ENCODE measurements at places on chromosomes 7 and 10.
A peak's percentile ranks its signal among the peaks of the same experiment; 100 is the strongest.

DNA sequence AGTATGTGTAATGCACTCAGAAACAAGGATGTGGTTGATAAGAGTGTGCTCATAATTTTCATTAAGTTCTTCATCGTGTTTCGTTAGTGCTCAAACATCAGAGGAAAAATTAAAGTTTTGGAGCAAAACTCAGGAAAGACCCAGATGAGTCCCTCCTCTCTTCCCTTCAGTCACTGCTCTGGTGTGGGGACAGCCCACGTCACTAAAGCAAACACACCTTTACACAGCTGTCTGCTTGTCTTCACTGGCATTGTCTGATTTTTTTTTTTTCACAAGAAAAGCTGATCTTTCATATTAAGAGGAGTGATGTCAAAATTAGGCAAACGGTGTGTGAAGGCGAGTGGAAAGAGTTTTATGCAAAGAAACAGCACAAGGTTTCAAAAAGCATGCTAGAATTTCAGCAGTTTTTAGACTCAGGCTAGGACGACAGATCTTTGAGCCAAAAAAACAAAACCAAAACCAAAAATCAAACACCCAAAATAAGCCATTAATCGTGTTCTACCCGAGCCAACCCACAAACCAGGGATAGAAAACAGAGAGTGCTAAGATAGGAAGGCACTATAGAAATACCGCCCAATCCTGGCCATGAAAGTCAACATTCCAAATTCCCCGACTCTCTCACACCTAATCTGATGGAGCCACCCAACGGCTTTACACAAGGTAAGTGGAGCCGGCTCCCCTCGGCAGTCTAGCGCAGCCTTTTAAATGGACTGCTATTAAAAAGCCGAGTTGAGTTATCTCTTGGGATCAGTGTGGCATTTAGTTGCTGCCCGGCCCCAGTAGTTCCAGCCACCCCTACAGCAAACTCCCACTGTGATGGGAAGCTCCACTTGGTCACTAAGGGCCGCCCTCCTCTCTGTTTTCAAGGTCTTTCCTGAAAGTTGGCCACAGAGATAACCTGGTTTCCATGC is 27.9 kb upstream of the GATA3 start:
- DNase-seq, result no peak
- H3K36me3 ChIP-seq, result no peaks in the 10 kb centered on the region
- H3K27ac ChIP-seq, result no peak overlapping the region

DNA sequence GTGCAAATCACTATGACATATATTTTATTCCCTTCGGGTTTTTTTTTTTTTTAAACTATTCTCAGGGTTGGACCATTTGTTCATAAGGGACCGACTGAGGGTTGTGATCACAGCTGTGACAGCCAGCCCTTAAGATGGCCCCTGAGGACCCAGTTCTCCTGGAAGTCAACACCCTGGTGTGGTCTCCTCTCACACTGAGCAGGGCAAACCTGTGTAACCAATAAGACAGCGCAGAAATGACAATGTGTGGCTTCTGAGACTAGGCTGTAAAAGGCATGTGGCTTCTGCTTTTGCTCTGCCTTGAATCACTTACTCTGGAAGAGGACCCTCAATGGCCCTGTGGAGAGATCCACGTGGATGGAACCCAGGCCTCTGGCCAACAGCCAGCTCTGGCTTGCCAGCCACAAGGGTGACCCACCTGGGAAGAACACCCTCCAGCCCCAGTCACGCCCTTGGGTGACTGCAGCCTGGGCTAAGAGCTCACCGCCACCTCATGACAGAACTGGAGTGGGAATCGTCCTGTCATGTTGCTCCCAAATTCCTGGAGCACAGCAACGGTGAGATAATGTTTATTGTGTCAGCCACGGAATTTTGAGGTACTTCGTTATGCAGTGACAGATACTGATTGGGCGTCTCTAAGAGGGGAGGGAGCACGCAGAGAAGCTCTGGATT is 127.1 kb downstream of the CLEC2L start:
- no peaks in the 10 kb centered on the region for H3K27me3 ChIP-seq
- H3K27ac ChIP-seq, result peak overlapping the region; percentile 12
- no peak overlapping the region for H3K4me3 ChIP-seq
- no peaks in the 10 kb centered on the region for H3K4me1 ChIP-seq

GRCh38 chr7:105429746-105430612 is 41.3 kb upstream of the SRPK2 start:
- no peak overlapping the region for H3K27ac ChIP-seq
- H3K4me3 ChIP-seq, result no peak overlapping the region
- H3K4me1 ChIP-seq, result no peaks in the 10 kb centered on the region
- no peaks in the 10 kb centered on the region for H3K36me3 ChIP-seq
- no peak for DNase-seq

DNA sequence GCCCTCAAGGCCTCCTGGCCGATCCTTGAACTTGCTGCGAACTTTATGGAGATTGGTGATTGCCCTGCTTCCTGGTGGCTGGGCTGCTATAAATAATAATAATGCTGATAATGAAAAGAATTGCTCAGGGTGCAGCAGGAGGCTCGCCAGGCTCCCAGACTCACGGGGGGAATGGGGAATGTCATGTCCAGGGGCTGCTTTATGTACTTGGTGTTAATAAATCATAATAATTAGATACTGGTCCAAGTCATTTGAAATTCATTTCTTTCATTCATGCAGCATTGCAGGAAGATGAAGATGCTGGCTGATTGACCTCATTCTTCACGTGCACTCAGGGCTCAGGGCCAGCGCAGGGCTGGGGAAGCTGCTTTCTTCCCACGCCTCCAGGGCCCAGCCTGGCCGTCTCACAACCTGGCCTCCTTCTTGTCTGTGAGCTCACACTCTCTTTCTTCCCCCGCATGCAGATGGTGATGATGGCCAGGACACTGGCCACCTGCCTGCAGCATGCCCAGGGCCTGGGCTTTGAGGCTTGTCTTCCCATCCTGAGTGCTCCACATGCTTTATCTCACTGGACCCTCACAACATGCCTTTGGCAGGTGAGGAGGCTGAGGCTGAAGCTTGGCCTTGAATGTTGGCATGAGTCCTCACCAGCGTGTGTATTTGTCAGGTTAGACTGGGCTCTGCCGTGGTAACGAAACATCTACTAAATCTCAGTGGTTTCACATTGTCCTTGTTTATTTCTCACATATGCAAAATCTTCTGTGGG is 138.4 kb upstream of the TNS3 start:
- H3K27me3 ChIP-seq, result no peaks in the 10 kb centered on the region
- no peaks in the 10 kb centered on the region for H3K36me3 ChIP-seq
- no peak for DNase-seq
- H3K4me1 ChIP-seq, result no peaks in the 10 kb centered on the region

- no peaks in the 10 kb centered on the region for H3K4me1 ChIP-seq
- H3K27ac ChIP-seq, result no peak overlapping the region
- DNase-seq, result no peak
- H3K27me3 ChIP-seq, result no peaks in the 10 kb centered on the region
- no peak overlapping the region for H3K4me3 ChIP-seq
- H3K36me3 ChIP-seq, result no peaks in the 10 kb centered on the region
Observed at GRCh38 chr7:120190566-120190965, 82.4 kb upstream of the KCND2 start.

- H3K4me3 ChIP-seq, result no peak overlapping the region
- no peak overlapping the region for H3K27ac ChIP-seq
Observed at GRCh38 chr7:142832417-142832816, 22.5 kb upstream of the EPHB6 start.

DNA sequence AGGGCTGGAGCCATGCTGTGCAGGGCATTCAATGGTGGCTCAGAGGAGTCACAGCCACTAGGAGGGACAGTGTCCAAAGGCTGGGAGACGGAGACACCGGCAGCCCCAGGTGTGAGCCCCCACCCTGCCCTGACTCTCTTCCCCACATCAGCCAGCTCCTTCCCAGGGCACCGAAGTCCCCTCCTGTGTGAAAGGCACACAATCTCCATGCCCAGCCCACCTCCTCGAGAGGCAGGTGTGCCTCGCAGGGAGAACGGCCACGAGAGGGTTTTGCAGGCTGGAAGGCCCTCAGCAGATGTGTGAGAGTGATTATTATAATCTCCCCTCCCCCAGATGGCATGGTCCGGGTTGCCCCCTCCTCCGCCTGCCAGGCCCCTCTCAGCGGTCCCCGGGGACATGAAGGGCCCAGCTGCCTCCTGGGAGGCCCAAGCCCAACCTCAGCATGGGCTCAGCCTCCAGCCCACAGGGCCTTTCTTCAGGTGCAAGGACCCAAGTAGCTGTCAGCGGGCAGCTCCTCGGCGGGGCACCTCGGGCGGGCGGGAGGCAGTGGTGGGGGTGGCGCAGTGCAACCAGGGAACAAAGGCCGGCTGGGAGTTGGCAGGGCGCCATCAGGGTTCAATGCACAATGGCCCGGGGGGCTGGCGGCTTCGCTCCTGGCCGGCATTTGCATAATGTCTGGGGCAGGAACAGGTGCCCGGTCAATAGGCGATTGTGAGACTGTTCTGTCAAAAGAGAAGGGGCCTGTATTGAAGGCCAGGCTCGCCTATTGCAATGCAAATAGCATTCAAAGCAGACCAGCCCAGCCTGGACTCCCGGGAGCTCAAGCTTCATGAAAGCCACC is 155.3 kb upstream of the ZMIZ1 start:
- no peaks in the 10 kb centered on the region for H3K36me3 ChIP-seq
- no peaks in the 10 kb centered on the region for H3K27me3 ChIP-seq
- H3K4me1 ChIP-seq, result no peaks in the 10 kb centered on the region
- DNase-seq, result no peak
- no peak overlapping the region for H3K27ac ChIP-seq
- H3K4me3 ChIP-seq, result no peak overlapping the region

DNA sequence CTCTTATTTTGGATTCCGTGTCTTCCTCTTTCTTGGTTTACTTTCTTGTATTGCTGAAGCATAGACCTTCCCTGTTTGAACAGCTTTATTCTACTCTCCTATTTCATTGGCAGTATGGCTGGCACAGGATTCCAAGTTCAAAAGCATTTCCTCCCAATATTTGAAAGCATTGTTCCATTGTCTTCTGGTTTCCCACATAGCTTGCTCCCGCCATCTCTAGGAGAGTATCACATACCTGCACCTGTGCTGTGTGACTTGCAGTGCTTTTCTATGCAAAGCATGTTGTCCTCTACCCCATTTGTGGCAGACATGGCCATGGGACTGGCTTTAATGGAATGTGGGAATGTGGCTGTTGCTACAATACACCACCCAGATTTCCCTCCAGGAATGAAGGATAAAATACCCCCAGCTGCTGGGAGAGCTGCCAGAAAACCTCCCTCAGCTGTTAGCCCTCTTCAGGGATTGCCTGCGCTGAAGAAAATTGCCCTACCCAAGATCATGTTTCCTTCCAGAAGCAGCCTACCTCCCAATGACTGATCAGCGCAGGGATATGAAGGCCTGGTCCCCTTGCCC is 6.9 kb upstream of the MYOF start:
- no peaks in the 10 kb centered on the region for H3K4me1 ChIP-seq
- DNase-seq, result no peak
- H3K27ac ChIP-seq, result no peak overlapping the region
- H3K36me3 ChIP-seq, result no peaks in the 10 kb centered on the region

GRCh38 chr10:114647545-114648138 is 10.4 kb downstream of the ABLIM1 start:
- no peaks in the 10 kb centered on the region for H3K36me3 ChIP-seq
- DNase-seq, result no peak
- no peak overlapping the region for H3K4me3 ChIP-seq
- H3K27me3 ChIP-seq, result no peaks in the 10 kb centered on the region
- peaks cover 32% of the 10 kb centered on the region for H3K4me1 ChIP-seq

Data from esophagus squamous epithelium (tissue), 5 donors.